T-helper 17 cell (primary cell): ENCODE measurements at places on chromosomes 11 and 22.

- no peak for DNase-seq
Observed at GRCh38 chr11:34996958-34997357, 80.5 kb downstream of the PDHX start.

DNA sequence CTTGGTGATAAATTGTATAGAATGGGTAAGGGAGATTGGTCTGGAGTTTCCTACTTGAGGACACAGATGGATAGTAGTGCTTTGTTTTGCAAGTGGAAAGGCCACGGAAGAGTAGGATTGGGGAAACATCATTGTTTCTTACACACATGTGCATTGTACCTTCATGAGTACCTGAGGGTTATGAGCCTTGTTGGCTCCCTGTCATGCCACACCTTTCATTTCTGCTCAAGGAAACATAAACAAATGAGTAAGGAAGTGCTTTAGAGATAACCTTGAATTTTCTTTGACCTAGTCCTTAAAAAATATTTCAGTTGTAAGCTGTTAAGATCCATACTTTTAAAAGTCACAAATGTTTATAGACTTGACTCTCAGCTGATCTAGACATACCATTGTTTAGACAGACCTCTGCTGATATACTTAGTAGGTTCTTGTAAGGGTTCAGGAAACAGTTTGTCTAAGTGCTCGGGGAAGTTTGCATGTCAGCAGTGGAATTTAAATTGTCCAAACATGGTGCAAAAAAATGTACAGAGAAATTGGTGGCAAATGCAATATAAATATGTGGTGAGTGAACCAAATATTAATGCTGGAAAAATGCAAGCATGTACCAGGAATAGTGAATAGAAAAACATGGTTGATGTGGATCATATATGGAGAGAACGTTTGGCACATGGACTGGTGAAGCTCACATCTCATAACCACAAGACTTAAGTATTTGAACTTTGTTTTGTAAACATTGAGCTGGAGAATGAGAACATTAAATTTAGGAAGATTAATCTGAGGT is 40.9 kb downstream of the GAS2 start:
- DNase-seq: no peak

- DNase-seq: no peak
Observed at GRCh38 chr22:38208551-38208968, 6.8 kb downstream of the MAFF start.

DNA sequence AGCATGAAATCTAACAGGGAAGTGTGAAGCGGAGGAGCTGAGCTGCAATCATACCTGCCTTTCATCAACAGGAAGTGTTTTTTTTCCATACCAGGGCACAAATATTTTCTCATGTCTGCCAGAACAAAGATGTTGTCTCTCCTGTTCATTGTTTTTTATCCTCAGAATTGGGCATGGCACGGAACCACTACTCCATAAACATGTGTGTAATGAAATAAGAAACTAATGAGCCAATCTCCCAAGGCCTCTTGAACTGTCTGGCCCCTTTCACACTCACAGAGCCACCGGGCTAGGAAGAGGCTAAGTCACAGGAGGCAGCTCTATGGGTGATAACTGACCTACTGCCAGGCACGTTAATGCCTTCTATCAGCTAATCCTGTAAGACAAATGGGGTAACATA is 124.4 kb downstream of the ETS1 start:
- no peak for DNase-seq

GRCh38 chr11:15720460-15720859 is 605.7 kb downstream of the INSC start:
- DNase-seq: no peak

GRCh38 chr11:68940651-68941323 is 37.1 kb downstream of the IGHMBP2 start:
- DNase-seq: no peak

- no peak for DNase-seq
Observed at GRCh38 chr11:79481795-79482194, 41.0 kb upstream of the TENM4 start.

- DNase-seq: no peak
Observed at GRCh38 chr11:130166457-130166784, 6.8 kb downstream of the ST14 start.

DNA sequence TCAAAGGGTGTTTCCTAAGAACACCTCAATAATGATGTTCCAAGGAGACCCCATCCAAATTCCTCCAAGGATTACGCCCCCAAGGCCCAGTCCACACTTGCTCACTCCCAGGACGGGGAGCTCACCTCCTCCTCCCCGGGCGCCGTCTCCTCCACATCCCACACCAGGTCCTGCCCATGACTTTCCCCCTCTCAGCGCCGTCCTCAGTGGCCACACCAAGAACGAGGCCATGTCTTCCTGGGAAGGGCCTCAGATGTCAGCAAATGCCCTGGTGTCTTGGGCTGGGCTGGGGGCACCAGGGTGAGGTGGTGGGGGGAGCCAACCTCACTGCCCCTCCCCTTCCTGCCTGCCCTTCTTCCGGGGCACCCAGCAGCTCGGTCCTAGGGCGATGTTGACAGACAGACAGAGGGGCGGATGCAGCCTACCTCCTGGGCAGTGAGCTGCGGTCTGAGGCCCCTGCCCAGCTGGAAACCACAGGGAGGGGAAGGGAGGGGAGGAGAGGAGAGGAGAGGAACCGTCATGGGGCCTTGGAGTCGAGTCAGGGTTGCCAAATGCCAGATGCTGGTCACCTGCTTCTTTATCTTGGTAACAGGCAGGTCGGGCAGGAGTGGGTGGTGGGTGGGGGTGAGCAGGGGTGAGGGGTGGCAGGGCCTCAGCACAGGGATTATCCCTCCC is at the start of the genes C11orf21 and TSPAN32:
Gene C11orf21, minus strand, starts transcription at position 288 of the 675 bp plus-strand sequence. Its CDS starts 110 bp downstream, at position 178.
Gene TSPAN32, plus strand, starts transcription at position 383 of the 675 bp plus-strand sequence. Its CDS starts 137 bp downstream, at position 520.
- peak; percentile 28 for DNase-seq

- DNase-seq: no peak
Observed at GRCh38 chr11:68342459-68343158, 30.2 kb downstream of the LRP5 start.

- no peak for DNase-seq
Observed at GRCh38 chr11:109526931-109527330, 104.9 kb downstream of the C11orf87 start.

DNA sequence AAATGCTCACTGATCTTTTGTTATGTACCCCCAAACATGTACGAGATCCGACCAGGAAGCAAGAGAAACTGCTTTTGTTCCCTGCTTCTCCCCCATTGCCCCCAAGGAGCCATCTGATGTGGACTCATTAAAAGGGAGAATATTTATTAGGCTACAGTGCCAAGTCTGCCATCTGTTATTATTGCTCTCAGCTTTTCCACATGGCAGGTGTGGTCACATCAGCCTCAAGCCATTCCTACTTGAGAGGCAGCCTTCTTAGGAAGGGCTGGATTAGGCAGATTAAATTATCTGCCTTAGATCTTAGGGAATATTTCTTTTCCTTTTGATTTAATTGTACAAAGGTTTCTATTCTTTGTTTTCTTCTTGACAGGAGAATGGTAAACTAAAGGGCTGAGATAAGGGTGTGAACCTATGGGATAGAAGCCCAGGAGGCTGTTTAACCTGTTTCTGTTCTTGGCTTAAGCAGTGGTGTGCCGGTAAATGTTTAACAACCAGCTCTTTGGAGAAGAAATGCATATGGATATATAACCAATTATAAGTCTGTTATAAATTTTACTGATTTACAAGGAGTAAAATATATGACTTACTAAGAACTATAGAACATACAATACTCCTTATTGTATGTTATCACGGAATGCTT is 88.8 kb downstream of the PDHX start:
- DNase-seq: no peak

GRCh38 chr11:120432056-120433018 is 79.2 kb upstream of the GRIK4 start:
- no peak for DNase-seq

DNA sequence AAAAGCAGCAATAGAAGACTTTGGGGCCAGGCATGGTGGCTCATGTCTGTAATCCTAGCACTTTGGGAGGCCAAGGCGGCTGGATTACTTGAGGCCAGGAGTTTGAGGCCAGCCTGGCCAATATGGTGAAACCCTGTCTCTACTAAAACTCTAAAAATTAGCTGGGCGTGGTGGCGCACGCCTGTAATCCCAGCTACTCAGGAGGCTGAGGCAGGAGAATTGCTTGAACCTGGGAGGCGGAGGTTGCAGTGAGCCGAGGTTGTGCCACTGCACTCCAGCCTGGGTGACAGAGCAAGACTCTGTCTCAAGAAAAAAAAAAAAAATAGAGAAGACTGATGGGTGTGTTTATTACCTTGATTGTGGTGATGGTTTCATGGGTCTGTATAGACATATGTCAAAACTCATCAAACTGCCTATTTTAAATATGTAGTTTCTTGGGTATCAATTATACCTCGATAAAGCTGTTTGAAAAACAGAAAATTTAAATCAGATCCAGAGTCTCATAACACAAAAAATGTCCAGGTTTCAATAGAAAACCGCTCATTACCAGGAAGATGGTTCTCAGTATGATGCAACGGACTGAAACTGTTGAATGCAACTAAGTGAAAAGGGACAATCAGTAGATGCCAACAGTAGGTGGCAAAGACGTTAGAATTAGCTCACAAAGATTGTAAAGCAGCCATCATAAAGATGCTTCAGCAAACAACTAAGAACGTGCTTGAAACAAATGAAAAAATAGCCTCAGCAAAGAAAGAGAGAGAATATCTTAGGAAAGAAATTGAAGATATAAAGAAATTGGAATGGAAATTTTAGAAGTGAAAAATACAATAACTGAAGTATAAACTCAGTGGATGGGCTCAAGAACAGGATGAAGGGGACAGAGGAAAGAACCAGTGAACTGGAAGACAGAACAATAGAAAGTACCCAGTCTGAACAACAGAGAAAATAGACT is 33.1 kb upstream of the SEPTIN5 start:
- DNase-seq: no peak

- DNase-seq: no peak
Observed at GRCh38 chr11:64864473-64865285, 13.7 kb downstream of the EHD1 start.

- no peak for DNase-seq
Observed at GRCh38 chr22:43256976-43257545, 70.1 kb upstream of the TTLL12 start.

- no peak for DNase-seq
Observed at GRCh38 chr22:33896575-33897447, 23.5 kb downstream of the LARGE1 start.

DNA sequence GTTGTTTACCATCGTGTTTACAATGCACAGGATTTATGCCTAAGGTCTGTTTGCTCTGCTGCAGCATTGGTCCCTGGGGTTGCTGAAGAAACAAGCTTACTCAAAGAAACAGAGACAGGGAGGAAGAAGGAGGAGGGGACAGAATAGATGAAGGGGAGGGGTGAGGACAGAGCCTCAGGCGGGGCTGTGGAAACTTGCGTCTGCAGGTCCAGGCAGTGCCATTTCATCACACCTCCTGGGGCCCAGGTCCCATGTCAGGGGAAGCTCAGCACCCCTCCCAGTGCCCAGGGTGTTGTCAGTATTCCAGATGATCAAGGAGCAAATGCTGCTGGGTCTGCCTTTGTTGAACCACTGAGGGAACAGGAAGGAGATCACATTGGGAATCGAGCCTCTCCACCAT is 1406.8 kb downstream of the TBC1D22A start:
- no peak for DNase-seq

- DNase-seq: no peak
Observed at GRCh38 chr11:24754406-24754805, 257.6 kb downstream of the LUZP2 start.

DNA sequence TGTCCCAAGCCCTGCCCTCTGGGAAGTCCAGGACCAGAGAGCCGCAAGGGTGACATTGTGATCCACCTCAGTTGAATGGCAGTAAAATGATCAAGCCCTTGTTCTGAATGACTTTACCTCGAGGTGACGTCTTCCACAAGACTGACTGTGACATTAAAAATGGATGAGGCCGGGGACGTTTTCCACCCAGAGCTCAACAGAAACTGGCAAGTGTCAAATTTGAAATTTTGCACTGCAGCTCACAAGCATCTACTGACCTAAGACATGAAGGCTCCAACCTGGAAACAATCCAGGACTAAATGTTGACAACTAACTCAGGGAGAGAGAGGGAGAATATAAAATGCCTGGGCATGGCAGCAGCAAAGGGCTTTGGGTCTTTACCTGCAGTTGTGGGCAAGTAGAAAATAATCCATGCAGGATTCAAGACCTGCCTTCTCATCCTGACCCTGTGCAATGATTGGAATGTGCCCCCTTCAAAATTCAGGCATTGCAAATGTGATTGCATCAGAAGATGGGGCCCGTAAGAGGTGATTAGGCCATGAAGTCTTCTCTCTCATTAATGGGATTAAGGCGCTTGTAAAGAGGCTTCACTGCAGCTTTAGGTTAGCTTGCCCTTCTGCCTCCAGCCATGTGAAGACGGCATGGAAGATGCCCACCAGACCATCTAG is 33.6 kb upstream of the CLMP start:
- no peak for DNase-seq

DNA sequence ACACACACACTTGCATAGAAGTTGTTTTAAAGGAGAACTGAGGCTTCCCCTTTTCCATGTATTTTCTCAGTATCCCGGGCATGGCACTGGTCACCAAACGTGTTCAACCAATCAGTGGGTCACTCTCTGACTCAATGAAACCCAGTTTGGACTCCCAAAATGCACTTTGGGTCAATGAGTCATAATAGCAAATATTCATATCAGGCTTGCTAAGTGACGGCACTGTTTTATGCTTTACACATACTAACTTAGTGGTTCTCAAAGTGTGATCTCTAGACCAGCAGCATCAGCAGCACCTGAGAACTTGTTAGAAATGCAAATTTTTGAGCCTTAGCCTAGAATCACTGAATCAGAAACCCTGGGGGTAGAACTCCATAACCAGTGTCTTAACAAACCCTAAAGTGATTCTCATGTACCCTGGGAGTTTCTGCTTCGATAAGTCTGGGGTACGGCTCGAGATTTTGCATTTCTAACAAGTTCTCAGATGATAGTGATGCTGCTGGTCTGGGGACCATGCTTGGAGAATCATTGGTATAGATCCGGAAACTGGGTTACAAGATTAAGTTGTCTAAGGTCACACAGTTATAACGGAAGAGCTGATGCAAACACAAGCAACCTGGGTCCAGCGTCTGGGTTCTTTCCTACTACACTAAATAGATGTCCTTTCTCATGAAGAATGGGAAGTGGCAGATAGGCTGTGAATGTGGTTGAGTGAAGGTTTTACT is 35.6 kb downstream of the ETS1 start:
- DNase-seq: no peak

DNA sequence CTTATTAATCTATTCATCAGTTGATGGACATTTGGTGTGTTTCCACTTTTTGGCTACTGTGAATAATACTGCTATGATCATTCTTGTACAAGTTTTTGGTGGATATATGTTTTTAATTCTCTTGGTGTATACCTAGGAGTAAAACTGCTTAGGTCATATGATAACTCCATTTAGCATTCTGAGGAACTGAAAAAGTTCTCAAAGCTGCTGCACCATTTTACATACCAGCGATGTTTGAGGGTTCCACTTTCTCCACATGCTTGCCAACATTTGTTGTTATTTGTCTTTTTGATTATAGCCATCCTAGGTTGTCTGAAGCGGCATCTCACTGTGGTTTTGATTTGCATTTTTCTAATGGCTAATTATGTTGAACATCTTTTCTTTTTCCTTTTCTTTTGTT is 4.1 kb upstream of the ACER3 start:
- no peak for DNase-seq
